ENCODE measurements at places on chromosomes 7 and 10.

- DNase-seq, result no peak
Observed at GRCh38 chr7:47087866-47088265, 494.0 kb downstream of the TNS3 start.

DNA sequence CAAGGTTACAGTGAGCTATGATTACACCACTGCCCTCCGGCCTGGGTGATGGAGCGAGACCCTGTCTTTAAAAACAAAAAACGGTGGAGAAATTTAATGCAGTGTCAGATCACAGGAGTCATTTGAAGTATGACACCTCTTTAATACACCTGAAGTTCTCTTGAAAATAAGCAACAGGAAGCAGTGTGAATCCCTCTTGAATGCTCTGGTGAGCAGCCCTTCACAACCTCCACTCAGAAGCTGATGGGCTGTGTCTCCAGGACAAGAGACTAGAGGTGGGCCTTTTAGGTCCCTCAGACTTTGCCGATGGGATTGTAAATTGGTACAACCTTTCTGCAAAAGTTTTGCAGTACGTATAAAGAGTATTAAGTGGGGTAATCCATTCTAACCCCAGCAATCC is 50.1 kb downstream of the CYP26A1 start:
- DNase-seq, result no peak

GRCh38 chr7:141710301-141710700 is 2.1 kb downstream of the WEE2 start:
- DNase-seq, result no peak

DNA sequence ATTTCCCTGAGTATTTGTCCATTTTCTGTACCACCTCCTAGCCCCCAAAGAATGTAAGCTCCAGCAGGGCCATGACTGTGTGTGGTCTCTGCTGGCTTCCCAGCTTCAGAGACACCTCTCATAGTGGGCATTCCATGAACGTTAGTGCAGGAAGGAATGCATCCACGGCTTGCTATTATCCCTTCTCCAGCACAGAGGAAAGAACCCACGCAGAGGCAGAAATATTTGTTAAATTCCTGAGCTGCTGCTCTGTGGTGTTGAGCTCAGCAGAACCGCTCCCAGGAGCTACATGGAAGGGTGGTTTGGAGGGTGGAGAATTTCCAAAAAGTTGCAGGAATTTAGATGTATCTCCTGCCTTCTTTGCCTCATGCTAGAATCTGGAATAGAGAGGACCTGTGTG is 275.2 kb downstream of the POU6F2 start:
- DNase-seq, result no peak

- DNase-seq, result no peak
Observed at GRCh38 chr7:131723926-131724325, 167.5 kb upstream of the PODXL start.

DNA sequence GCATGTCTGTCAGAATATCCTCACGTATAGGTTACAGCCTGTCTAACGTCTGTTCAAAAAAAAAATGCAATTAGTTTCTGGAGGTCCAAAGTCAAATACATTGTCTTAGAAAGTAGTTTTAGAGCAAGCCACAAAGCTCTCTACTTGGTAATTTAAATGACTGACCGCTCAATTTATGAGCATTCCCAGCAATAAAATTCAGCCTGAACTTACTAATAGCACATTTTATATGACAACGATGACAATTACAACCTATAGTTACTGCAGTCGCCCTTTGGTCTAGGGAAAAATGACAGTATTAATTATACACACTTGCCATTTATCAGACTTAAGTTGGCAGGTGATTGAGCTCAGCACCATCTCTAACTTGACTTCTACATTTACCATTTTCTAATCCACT is 425.8 kb upstream of the STEAP1 start:
- no peak for DNase-seq

DNA sequence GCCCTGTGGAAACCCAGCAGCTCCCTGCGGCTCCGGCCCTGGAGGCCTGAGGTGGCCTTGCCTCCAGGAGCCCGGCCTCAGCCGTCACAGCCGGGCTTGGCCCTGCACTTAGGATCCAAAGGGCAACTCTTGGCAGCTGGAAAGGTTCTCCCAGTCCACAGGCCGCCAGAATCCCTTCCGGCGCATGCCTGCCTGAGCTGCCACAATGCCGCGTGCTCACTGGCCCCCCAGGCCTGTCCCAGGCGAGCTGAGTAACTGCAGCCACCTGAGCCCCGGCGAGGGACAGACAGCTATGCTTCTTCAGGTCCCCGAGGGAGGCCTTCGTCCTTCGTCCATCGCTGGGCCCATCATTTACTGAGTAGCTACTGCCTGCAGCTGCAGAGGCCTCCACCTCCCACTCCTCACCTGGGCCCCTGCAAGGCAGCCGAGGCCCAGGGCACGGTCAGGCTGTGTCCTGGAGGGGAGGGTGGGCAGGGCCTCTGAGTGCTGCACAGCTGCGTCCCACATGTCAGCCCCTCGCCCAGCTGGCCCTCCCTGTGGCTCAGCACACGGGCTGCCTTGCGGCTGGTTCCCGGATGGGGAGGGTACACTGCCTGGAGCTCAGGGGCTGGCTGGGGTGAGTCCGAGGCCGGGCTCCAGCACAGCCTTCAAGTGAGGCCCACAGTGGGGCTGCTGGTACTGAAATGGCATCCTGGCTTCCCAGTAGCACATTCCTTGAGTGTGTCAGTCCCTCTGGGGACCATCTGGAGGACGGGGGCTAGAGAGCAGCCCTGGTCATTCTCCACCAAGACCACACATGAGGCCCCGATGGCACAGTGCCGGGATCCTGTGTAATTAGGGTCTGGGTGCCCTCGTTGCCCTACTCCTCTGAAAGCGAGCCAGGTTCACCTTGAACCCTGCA is 172.5 kb downstream of the ELFN1 start:
- no peak for DNase-seq

- DNase-seq, result no peak
Observed at GRCh38 chr10:19302117-19302516, 253.5 kb downstream of the MALRD1 start.

- DNase-seq, result no peak
Observed at GRCh38 chr7:117673367-117673766, 193.5 kb downstream of the CFTR start.

DNA sequence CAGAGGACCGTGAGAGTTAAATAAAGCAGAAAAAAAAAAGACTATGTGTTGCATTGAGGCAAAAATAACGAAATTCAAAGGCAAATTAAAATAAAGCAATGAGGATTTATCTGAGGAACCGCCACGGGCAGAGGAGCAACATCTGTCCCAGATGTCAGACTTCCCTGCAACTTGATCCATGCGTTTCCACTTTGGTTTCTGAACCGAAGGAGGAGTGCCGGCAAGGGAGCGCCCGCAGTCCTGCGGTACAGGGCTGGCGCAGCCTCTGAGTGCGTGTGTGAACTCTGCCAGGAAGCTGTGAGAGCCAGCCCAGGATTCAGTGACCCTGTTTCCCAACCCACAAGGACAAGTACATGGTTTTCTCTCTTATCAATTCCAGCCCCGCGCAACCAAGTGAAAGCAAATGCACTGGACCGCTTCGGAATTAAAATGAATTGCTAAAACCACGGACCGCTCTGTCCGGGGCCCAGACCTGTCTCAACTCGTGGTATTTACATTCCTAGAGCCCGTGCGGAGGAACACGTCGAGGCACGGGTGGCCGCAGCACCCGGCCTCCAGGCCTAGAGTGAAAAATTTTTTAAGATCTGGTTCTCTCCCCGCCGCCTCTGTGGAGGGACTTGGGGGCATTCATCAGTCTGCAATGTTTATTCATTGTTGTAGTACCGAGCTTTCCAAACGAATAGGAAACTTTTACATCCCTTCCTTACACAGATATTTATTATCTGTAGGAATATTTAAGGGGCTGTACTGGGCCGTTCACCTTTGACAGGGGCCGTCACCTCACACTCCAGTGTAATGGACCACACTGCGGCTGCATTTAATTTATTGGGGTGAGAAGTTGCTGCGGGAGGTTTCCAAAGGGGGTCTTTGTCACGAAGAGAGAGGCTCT is 291.5 kb upstream of the NFE2L3 start:
- DNase-seq, result no peak

DNA sequence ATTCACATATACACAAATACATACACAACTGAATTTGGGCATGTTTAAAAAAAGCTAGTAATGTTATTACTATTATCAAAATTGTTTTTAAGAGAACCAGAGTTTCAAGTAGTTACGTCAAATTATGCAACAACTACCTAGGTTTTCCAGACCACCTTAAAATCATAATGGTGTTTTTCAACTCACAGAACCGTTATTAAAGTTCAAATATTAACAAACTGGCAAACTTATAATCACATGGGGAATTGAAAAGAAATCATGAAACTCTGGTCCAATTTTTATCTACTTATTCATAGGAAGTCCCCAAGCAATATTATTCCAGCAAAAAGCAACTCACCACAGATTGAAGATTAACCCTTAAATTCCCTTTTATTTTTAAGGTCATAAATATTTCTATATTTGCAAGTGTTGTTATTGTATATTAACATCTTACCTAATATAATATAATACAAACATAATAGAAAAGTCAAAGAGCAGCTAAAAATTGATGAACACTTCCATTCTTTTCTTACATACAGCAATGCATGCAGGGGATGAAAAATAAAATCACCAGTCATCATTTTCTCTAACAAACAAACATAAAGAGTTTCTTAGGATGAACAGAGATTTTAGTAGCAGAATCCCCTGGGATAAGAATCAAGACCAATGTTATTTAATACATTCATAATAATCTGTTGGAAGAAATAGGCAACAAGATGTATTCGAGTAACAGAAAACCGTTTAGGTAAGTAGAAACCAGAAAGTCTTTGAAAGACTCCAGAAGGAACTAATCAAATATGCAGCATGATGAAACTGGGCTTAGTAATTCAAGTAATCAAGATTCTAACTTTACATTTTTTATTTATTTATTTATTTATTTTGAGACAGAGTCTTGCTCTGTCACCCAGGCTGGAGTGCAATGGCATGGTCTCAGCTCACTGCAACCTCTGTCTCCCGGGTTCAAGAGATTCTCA is 391.1 kb downstream of the PARD3 start:
- DNase-seq, result no peak

DNA sequence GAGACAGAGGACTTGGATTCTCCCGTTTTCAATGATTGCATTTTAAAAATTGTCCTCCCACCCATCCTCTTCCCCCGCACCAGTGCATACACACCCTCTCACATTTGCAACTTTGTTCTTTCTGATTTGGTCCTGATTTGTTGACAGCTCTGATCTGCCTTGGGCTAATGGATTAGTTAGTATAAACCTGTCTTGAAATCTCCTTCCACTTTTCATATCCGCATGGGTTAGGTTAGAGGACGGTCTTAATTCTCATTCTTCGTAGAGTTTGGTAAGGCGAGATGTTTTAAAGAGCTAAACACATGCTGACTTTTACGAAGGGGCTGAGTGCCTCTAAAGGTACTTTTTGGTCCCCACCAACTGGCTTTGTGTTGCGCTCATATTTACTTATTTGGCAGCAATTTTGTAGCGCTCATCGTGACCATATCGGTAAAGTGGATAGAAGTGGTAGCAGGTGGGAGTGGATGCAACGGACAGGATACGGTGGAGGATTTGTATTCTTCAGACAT is 1.1 kb downstream of the AHR start:
- no peak for DNase-seq

- DNase-seq, result peak; percentile 75
Observed at GRCh38 chr7:151276666-151277590, 28.4 kb upstream of the SMARCD3 start.

DNA sequence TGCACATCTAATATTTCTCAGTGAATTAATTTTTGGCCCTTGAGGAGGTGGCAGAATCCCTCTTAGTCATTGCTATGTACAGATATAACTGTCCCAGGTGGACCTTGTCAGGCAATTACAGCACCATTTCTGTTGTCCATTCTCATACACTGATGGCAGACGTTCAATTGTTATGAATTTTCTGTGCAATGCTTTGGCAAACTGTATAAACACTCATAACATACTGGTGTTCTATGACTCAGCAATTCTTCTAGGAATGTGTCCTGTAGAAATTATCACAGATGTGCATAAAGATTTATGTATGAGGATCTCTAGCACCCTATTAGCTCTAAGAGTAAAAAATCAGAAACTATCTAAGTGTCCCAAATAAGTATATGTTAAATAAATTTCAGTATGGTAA is 80.8 kb downstream of the DNAJB9 start:
- no peak for DNase-seq

DNA sequence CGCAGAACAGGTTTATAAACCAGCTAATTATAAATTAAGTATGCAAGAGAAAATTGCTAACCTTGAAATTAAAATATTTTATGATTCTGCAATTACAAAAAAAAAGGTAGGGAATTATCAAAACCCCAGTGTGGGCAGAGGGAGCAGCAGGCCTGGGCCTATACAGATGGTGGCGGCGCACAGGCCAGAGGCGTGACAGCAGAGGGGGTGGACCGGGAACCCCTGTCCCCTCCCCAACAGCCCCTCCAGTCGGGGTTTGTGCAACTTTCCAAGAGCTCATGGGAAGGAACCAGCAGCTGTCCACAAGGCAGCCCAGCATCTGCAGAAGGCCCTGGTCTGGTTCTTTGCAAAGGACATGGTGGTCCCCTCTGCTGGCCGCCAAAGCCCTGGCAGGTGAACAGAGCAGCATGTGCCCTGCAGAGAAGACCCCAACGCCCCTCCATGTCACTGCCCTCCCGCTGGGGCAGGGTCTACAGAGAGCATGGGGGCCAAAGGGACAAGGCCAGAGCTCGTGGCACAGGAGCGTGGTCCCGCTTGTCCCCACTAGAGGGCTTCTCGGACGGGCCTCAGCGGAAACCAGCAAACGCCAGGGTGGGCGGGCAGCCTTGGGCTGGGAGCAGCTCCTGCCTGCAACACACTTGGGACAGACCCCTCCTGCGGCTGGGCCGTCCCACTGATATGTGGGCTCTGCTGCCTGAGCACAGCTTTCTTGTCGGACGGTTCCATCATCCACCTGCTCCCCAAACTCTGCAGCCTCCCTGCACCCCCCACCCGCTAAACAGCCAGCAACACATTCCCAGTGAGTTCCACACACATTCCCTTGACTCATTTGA is 75.1 kb downstream of the EBF3 start:
- DNase-seq, result peak; percentile 40

DNA sequence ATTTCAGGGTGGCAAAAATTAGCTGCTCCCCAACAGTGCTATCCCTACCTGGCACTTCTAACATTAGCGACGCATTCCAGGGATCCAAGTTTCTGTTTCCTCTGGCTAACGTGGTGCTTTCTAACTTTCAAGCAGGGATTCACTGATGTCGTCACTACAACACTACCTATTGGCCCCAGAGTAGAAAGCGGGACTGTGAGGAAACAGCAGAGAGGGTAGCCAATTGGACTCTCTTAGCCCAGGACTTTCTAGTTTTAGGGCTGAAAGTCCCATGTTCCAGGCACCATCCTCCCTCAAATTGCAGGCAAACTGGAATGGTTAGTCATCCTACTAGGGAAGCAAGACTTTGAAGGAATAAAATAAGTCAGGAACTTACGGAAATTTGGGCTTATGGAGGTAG is 89.3 kb upstream of the AGK start:
- DNase-seq, result no peak
